Iris pigment epithelial cell (primary cell): ENCODE measurements at places on chromosomes 16 and 17.
A peak's percentile ranks its signal among the peaks of the same experiment; 100 is the strongest.

- DNase-seq = no peak
These were observed 631.9 kb upstream of the CA10 start for GRCh38 chr17:52790359-52790955.

DNA sequence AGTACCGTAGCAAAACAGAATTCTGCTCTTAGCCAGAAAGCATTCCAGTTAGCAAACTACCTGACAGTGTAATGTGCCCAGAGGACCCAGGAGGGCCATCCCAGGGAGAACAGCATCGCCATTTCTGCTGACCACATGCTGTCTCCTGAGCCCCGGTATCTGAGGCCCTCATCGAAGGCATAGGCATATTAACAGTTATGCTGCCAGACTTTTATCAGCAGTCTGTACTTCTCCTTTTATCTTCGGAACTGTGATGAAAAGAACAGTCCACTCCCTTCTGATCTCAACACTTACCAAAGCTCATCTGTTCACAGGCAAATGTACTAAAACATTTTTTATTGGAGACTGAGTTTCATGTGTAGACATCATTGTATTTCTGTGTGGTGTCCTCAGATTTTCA, 236.4 kb downstream of the PRKCA start:
- DNase-seq = no peak

DNA sequence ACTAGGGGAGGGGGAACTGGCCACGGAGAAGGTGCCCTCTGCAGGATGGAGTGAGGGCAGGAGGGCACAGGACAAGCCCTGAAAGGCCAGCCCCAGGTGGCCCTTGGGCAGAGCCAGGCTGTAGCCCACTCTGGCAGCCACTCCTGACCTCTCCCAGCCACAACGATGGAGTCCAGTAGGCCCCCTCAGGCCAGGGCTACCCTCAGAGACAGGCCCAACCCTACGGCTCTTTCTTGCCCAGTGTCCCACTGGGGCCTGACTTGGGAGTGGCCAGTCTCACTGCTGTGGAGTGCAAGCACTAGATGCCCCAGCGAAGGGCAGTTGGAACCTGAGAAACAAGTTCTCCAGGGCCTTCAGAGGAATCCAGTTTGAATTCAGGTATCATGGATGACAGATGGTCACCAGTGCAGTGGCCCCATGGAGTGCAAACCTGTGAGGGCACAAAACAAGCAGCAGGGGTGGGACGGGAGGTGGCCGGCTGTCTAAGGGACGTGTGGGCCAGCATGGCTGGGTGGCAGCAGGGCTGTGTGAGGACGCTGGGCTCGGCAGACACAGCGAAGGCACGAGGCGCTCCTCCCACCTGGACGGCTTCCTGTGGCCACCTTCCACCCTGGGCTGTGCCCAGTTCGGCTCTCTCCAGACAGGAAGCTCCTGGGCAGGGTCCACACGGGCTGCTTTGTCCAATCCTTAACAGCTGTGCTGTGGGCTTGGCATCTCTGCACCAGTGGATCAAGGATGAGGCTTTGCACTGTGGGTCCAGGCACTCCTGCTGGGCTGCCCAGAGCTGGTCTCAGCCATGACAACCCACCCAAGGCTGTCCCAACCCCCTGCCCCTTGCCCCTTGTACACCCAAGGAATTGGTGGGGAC, 72.1 kb downstream of the AMFR start:
- no peak for DNase-seq

DNA sequence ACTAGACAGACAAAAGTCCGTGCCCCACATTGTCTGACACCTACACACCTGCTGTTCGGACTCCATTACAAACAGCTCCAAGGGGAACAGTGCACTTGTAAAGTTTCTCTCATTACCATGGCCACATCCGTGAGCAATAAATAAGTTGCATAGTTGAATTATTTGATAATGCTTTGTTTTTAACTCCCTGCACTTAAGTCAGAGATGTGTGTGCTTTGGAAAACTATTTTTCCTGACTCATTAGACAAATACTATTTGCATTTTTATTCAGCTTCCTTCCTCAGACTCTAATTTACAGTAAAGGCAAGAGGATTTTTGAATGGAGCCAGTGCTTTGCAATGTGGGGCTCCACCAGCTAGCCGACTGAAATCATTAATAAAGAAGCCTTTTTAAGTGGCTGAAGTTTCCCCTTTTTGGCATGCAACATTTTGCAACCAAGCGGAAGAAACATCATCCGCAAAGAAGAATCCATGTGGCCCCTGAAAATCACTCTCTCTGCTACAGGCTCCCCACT, 6.5 kb upstream of the CCL2 start:
- peak; percentile 87 for DNase-seq

GRCh38 chr17:61218438-61218837, 181.2 kb upstream of the TBX2 start:
- DNase-seq = peak; percentile 80

GRCh38 chr16:86498155-86498670, 12.1 kb upstream of the FOXF1 start:
- DNase-seq = no peak

DNA sequence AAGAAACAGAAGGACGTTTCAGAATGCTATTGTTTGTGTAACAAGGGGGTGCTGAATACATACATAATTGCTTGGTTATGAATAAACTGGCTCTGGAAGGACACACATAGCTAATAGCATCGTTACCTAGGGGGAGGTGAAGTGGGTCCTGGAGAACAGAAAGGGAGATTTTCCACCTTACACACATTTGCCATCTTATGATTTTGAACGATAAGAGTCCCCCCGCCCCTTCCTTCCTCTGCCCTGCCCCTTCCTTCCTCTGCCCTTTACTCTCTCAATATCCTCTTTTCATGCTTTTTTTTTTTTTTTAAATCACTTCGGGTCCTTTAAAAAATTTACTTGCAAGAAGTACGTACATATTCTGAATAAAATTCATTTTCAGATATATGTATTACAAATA, 902 bp upstream of the DHRS7B start:
- DNase-seq = no peak

DNA sequence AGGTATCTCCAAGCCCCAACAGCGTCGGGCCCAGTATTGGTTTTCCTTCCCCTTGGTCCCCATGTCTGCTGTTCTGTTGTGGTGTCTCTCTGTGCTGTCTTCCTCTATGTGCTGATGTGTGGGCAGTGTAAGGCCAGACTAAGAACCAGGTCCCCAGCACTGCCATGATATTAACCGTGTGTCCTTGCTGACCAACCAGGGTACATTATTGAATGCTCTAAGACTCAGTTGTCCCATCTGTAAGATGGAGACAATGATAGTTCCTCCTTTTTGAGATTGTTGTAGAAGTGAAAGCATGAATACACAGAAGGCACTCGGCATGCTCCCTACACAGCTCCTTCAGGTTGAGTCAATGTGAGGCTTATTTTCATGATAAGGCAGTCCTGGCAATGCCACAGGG, 20.6 kb downstream of the AOC3 start:
- no peak for DNase-seq

GRCh38 chr16:53501216-53501859, 1.7 kb downstream of the AKTIP start:
- DNase-seq = peak; percentile 50

DNA sequence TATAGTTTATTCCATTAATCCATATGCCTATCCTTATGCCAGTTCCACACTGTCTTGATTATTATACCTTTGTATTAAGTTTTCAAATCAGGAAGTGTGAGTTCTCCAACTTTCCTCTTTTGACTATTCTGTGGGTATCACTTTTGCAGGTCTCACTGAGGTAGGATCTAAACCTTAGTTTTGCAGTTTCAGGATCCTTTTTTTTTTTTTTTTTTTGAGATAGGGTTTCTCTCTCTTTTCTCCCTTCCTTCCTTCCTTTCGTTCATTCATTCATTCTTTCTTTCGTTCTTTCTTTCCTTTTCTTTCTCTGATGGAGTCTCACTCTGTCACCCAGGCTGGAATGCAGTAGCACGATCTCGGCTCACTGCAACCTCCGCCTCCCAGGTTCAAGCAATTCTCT, 71.6 kb downstream of the CHD9 start:
- DNase-seq = no peak
